ENCODE measurements at places on chromosomes 3 and 15.

GRCh38 chr15:69088300-69088965, 72.0 kb upstream of the GLCE start:
- no peak for DNase-seq

GRCh38 chr3:51955893-51956770, 951 bp downstream of the GPR62 start:
- no peak for DNase-seq

DNA sequence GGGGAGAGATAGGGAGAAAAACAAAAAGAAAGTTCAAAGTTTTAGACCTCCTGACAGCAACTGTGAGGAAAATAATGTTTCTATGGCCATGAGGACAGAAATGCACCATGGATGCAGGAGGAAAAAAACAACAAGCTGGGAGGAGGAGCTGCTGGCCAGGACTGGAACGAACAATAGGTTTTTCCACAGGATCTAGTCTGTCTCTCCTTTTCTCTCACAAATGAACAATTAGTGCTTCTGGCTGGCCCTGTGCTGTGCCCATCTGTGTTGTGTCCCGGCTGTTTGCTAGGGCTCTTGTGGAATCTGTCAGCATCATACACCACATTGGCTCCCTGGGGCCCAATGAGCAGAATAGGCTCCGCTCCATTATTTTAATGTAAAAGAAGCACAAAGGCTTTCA, 15.2 kb downstream of the GK5 start:
- DNase-seq, result no peak

DNA sequence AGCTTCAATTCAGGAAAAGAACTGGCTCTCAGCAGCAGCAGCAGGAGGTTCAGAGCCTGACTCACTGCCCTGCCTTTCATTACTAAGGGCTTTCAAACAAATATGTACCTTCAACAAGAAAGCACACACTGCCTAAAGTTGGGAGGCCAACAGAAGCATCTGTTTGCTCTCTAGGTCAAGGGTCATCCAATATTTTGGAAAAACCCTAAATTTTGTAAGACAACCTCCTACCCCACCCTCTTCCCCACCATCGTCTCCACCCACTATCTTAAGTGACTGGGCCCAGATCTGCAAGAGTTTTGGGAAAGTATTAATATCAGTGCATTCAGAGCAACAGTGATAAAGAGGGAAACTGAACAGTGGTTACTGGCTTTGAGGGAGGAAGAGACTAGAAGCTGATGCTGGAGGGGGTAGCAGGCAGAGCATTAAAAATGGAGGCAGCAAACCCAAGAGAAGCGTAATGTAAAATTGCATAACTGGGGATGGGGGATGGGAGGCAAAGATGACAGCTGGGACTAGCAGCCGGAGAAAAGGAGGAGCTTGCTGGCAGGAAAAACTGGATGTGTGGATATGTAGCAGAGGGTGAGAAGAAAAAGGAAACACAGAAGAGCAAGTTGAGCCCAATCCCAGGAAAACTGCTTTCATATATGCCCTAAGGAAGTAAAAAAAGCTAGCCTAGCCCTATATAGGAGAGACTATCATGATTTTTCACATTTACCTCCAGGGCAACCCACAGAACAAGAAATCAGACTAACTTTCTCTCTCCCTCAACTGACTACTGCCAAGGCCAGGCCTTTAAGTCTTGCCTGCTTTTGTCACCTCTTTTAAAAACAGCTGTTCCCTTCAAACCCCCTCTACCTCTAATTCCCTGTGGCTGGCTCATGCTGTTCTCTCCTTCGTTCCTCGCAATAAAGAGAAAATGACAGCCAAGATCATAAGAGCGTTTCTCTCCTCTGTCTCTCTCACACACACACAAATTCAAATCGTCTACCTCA, 31.4 kb downstream of the NPTN start:
- peak; percentile 5 for DNase-seq

GRCh38 chr3:178388473-178388872, 147.8 kb upstream of the KCNMB2 start:
- no peak for DNase-seq

DNA sequence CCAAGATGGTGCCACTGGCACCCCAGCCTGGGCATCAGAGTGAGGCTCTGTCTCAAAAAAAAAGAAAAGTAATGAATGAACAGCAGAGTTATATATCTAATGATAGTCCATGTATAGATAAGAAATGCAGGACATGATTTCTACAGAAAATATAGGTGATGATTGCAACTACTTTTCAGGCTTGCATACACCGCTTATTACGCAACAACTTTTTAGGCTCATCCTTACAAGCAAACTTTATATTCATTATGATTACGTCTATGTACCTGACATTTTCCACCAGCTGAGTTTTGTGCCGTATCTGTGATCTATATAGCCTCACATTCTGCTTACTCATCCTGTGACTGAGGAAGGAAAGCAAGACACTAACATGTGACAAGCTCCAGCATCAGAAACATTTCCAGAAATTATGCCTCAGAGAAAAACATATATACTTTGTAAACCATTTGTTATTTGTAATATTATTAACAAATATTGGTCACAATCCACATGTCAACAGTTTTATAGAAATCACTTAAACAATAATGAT, 906.3 kb downstream of the ZPLD1 start:
- no peak for DNase-seq

GRCh38 chr3:54818486-54818885, 109.4 kb downstream of the LRTM1 start:
- no peak for DNase-seq

Data from ACHN (cell line).